ENCODE measurements at places on chromosomes 4 and X.

GRCh38 chrX:40298572-40299479 is 201.1 kb upstream of the BCOR start:
- no peak for DNase-seq

DNA sequence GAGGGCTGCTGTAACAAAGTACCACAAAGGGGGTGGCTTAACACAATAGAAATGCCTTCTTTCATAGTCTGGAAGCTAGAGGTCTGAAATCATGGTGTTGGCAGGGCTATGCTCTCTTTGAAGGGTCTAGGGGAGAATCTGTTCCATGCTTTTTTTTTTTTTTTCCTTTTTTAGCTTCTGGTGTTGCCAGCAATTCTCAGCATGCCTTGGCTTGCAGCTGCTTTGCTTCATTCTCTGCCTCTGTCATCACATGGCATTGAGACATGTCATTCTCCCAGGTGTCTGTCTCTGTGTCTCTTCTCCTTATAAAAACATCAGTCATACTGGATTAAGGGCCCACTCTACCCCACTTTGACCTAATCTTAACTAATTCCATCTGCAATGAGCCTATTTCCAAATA is 78.6 kb upstream of the BOD1L1 start:
- no peak for DNase-seq

- peak; percentile 45 for DNase-seq
Observed at GRCh38 chrX:86148024-86148511, at the start of gene DACH2. DACH2 (plus strand) TSS chrX:86148451.

- DNase-seq: no peak
Observed at GRCh38 chrX:17669891-17670290, 67.4 kb upstream of the SCML1 start.

DNA sequence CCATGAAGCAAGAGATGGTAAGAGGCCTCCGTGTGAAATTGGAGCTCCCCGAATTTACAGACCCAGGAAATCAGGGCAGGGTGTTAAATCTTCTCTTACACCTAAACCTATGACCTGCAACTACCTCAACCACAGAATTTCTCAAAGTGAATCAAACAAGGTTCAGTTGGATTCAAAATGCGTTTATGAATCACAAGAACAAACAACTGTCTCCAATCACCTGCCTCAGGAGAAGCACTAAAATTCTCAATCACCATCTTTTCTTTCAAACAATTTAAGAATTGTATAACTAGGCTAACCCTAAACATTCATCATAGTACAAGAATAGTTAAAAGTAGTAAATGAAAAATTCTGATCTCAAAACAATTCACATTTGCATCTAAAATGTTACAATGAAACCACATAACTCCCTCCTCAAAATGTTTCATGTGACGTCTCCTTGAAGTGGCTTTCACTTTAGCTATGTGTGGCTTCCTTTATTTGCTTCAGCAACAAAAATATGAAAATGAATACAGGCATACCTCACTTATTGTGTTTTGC is 19.2 kb downstream of the PPP3CA start:
- DNase-seq: peak; percentile 64

DNA sequence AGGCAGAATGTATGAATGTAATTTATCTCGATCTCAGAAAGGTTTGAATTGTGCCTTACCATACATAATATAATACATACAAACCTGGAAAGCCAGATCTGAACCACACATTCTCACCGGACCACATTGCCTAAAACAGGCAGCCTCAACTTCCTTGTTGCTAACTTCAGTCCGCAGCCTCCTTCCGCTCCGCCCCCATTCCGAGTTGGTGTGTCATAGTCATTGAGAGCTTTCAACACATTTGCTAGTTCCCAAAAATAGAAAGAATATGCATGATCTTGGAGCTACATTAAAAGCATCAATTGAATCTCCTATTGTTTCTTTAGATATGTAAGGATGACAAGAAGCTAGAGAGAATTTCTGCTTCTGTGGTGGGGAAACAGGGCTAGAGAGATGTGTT is 127.2 kb downstream of the ARHGEF9 start:
- DNase-seq: no peak

GRCh38 chrX:109393859-109394258 is 88.0 kb downstream of the GUCY2F start:
- no peak for DNase-seq

DNA sequence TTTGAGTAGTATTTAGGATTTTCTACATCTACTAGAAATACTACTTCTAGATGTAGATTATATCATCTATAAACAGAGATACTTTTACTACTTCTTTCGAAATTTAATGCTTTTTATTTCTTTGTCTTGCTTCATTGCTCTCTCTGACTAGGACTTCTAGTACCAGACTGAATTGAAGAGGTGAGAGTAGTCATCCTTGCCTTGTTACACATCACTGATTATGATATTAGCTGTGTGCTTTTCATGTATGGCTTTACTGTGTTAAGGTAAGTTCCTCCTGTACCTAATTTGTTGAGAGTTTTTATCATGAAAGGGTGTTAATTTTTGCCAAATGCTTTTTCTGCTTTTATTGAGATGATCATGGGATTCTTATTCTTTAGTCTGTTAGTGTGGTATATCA is 19.6 kb upstream of the IL2 start:
- DNase-seq: no peak

GRCh38 chr4:40621592-40622512 is 7.8 kb downstream of the RBM47 start:
- peak; percentile 84 for DNase-seq

DNA sequence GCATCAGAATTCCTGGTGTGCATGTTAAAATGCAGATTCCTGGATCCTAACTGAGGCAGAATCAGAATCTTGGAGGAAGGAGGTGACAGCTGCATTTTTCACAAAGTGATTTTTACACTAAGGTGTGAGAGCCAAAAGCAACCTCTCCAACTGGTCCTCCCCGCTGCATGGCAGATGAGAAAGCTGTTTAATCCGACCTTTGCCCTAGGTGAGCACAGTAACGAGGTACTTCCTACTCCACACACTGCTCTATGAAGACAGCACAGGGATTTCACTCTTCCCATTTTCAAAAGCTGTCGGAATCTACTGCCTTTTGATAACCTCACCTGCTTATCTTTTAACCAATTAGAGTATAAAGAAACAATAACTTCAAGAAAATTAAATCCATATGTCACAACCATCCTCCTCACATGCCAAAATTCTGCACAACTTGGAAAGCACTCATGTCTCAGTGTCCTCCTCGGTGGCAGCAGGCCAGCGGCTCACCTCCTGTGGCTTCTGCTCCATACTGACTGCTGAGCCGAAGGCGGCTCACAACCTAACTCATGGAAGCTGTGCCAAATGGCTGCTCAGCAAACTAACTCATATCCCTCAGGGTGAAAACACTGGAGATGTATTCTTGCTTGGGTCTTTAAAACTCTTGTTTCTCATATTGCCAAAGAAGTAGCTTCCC is 3.6 kb downstream of the CASP6 start:
- no peak for DNase-seq

- no peak for DNase-seq
Observed at GRCh38 chrX:46961097-46961496, 48.9 kb downstream of the JADE3 start.

- no peak for DNase-seq
Observed at GRCh38 chr4:42588909-42589308, 68.0 kb downstream of the ATP8A1 start.

- no peak for DNase-seq
Observed at GRCh38 chrX:130637591-130637990, 235.8 kb downstream of the RBMX2 start.
